T-helper 22 cell (primary cell): ENCODE measurements at places on chromosomes 11 and 22.
A peak's percentile ranks its signal among the peaks of the same experiment; 100 is the strongest.

GRCh38 chr11:3132831-3133260 lies 32.3 kb downstream of the OSBPL5 start:
- DNase-seq, result no peak

DNA sequence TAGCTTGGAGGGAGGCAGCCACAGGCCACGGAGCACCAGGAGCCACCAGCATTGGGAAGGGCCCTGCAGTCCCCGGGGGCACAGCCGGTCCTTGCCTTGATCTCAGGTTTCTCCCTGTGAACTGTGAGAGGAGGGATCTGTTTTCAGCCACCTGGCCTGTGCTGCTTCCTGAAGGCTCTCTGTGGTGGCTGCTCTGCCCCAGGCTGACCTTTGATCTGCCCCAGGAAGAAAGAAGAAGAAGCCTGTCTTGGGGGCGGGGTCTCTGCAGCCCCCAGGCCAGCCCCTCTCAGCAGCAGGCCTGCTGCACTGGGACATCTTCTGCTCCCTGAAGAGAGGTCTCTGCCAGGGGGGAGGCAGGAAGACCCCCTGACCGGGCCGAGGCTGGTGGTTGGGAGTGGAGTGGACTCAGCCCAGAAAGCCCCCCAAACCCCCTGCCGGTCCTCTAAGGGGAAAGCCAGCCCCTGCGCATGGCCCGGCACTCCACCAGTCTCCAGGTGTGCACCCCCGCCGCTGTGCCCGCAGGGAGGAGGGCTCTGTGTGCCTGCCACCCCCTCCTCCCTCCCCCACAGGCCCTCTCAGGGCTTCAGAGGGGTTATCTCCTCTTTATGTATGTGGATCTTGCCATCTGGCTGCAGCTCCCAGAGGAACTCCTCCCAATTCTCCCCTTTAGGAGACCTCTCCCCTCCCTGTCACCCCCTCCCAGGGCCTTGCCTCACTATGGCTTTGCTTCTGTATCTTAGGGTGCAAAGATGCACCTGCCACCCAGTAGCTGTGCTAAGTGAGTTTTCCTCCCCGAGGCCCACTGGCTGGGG lies 675.3 kb downstream of the BRD1 start:
- no peak for DNase-seq

GRCh38 chr11:75426720-75427086 lies 6.3 kb downstream of the KLHL35 start:
- DNase-seq, result no peak

DNA sequence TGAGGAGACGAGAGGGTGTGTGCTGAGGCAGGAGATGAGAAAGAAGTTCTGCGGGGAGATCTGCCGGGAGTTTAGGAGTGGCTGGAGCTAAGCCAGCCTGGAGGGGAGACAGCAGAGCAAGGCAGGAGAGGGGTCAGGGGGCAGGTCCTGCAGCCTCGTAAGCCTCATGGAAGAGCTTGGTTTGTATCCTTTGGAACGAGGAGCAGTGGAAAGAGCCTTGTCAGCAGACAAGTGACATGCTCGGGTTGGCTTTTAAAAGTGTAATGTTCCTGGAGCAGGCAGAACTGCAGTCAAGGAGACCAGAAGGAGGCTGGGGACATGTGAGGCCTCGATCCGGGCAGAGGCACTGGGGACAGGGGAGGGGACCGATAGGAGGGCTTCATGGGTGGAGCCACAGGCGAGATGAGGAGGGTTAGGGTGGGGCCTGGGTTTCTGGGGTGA lies 21.4 kb upstream of the TUB start:
- DNase-seq, result no peak

GRCh38 chr11:33899400-33900037 lies 7.6 kb upstream of the LMO2 start:
- DNase-seq, result no peak

DNA sequence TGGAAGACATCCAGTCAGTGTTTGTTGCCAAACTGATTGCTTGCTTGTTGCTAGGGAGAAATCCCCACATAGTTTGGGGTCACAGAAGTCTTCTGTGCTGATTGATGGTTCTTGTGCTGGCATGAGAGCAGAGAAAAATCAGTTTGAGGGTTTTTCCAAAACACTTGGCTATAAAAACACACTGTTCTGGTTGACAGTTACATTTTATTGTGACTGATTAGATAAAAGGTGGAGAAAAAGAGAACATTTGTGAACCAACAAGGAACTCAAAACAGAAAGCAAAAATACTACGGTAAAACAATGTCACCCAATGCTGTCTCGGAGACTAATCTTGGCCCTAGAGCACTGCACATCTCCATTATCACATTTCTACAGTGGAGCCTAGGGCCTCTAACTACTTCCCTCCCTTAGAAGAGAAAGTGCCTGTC lies 14.4 kb upstream of the EIF4G2 start:
- no peak for DNase-seq

DNA sequence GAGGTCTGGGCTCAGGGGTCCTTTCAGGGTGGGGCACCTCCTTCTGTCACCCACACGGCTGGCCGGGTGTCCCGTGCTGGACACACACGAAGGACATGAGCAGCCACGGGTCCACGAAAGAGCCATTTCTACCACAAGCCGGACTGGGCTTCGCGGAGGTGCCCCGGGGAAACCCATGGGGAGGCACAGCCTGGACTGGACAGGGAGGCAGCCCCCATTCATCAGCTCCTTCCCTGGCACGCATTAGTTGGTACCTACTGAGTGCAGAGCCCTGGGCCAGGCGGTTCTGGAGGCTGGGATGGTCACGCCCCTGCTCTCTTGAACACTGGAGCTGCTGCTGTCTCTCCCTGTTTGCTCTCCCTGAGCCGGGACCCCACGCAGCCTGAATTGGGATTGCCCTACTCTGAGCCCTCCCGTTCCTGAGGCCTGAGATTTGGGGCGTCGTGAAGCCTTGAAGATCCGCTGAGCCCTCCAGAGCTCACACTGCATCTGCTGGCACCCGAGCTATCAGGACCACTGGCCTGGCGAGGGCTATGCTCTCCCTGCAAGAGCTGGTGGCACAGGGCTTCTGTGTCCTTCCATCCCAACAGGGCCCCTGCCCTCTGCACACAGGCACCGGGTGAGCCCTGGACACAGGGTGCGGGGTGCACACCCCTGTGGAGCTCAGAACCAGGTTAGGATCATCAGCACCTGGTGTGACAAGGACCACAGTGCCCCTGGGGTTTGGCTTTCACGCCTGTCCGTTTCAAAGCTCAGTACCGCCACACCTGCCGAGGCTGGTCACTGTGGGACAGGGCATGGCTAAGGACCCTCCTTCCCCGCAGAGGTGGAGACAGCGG lies 84.6 kb downstream of the MYEOV start:
- DNase-seq, result no peak

GRCh38 chr22:48845356-48845936 lies 982.2 kb downstream of the BRD1 start:
- no peak for DNase-seq

DNA sequence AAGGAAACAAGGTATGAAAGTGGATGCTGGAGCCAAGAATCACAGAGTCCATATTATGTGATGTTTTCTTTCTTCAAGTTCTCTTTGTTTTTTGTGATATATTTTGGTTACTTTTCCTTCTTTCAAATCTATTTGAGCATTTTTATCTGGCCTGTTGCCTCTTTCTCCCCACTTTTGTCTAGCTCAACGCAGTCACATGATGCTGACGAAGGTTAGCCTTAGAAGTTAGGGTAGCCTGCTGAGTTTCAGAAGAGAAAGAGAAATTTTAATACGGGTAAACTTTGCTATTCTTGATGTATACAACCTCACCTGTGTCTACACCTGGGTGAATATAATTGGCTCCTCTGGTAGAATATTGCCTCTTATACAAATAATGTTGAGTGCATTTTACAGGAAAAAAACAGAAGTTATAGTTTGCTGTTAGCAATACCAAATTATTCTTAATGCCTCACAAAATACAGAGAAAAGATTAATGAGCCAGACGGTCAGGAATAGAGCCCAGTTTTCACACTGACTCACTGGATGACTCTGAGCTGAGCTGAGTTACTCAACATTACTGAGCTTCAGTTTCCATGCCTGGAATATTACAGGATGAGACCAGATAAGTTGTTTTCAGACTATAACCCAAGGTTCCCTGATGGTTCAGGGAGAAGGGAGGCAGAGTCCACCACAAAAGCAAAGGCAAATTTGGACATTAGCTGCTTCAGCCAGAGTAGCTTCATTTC lies 161.6 kb upstream of the BDNF start:
- DNase-seq, result no peak

GRCh38 chr11:91997226-91997625 lies 227.4 kb upstream of the FAT3 start:
- DNase-seq, result no peak

GRCh38 chr11:78189851-78190250 lies 1.1 kb downstream of the USP35 start:
- no peak for DNase-seq

- DNase-seq, result peak; percentile 57
Observed at GRCh38 chr22:39316440-39317083, 2.9 kb downstream of the RPL3 start.

DNA sequence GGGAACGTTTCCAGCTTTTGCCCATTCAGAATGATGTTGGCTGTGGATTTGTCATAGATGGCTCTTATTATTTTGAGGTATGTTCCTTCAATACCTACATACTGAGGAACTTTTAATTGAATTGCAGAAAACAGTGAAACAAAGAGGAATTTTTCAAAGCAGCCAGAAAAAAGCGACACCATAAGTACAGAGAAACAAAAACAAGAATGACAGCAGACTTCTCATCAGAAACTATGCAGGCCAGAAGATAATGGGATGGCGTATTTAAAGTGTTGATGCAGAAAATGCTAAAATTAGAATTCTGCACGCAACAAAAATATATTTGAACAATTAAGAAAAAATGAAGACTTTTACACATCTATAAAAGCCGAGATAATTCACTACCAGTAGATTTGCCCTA lies 95.4 kb upstream of the TIMP3 start:
- DNase-seq, result no peak

GRCh38 chr22:32760815-32761214 lies 40.7 kb upstream of the TIMP3 start:
- no peak for DNase-seq

DNA sequence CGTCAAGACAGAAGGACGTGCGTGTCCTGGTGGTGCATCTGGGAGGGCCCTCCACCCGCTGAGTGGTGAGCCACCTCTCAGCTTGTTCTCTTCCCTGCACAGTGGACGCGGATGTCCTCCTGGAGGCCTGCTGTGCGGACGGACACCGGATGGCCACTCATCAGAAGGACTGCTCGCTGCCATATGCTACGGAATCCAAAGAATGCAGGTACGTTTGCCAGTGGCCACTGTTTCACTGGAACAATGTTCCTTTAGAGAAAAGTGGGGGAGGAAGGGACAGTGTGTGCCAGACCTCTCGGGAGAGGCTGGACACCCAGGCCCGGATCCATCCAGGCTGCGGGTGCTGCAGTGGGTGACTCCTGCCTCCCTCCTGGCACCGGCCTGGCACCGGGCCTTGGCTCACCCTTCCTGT lies 15.9 kb downstream of the FBLN1 start:
- DNase-seq, result no peak

- DNase-seq, result peak; percentile 5
Observed at GRCh38 chr11:125591649-125592304, 875 bp upstream of the STT3A start.

GRCh38 chr11:58406774-58407173 lies at the start of gene OR5B3:
OR5B3 (minus strand) TSS chr11:58406874; CDS start chr11:58403409, 3,465 bp downstream.
- no peak for DNase-seq

DNA sequence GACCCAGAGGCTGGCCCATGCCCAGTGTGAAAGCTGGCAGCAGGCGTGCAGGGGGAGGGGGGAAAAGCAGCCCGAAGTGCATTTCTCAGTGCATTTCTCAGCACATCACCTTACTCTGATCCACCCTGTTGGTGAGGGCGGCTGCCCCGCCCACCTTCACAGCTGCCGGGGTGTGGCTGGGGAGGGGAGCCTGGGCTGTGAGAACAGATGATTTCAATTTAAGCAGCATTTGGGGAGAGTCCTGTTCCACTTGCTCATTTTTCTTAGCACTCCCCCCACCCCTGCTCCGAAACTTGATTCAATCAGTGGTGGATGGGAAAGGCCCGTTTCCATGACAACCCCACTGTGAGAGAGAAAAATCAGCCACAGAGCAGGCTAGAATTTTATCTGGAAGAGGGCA lies 84.8 kb downstream of the SNX19 start:
- DNase-seq, result no peak

DNA sequence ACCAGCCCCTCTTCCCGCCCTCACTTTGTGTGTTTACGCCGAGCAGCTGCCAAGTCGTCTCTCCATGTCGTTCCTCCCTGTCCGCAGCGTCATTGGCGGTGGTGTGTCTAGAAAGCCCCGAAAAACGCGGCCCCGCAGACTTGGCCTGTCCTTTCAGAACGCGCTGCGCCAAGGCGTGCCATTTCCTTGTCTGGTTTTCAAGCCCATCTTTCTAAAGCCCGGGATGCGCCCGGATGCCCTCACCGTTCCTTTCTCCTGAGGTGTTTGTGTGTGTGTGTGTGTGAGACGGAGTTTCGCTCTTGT lies 557 bp downstream of the MOV10L1 start:
- DNase-seq, result no peak

DNA sequence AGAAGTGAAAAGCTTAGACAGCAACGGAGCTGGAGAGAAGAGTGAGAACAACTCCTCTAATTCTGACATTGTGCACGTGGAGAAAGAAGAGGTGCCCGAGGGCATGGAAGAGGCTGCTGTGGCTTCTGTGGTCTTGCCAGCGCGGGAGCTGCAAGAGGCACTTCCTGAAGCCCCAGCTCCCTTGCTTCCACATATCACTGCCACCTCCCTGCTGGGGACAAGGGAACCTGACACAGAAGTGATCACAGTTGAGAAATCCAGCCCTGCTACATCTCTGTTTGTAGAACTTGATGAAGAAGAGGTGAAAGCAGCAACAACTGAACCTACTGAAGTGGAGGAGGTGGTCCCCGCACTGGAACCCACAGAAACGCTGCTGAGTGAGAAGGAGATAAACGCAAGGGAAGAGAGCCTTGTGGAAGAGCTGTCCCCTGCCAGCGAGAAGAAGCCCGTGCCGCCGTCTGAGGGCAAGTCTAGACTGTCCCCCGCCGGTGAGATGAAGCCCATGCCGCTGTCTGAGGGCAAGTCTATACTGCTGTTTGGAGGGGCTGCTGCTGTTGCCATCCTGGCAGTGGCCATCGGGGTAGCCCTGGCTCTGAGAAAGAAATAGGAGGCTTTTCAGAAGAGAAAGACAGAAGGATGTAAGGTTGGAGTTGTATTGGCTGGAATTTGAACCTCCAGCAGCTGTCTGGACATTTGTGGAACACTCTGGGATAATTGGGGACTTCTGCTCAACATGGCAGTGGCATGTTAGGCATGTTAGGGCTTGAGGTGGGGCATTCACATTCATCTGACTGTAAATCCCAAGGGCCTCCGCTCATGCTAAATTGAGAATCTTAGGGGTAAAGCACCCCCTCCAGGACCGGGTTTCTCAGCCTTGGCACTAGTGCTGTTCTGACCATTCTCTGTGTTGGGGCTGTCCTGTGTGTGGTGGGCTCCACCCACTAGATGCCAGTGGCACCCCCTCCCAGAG lies 47.1 kb downstream of the BID start:
- no peak for DNase-seq
